ENCODE measurements at places on chromosomes 12 and 14.

- DNase-seq = no peak
Measured at GRCh38 chr12:109940339-109940923, 40.4 kb downstream of the TCHP start.

DNA sequence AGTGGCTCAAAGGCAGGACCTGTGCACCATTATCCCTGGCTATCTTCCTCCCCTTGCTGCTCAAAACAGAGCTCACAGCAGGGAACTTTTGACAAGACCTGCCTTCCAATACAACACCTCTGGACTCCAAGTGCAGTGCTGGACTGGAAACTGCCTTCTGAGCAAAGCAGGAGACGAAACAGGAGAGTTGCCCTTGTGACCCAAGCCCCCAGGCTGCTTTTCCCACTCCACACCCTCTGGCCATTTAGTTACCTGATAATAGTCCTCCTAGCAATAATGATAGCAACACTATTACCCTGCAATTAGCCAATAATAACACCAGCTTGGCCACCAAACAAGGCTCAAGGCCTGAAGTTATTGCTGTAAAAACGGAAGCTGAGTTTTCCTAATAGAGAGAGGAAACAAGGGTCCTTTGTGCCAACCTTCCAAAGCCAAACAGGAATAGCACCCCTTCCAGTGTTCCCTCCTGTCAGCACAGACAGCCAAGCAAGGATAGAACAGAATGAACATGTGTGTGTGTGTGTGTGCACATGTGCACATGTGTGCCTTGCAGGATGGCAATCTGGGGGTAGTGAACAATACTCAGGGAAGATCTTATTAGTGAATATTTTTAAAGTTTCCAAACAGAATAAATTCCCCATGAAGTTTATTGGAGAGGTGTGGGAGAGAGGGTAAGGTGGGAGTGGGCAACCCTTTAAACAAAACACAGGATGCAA is 9.2 kb upstream of the KRT73 start:
- no peak for DNase-seq

- DNase-seq = no peak
Measured at GRCh38 chr12:1502379-1502720, 92.0 kb downstream of the FBXL14 start.

GRCh38 chr12:102568276-102568675 is 87.9 kb upstream of the IGF1 start:
- no peak for DNase-seq

DNA sequence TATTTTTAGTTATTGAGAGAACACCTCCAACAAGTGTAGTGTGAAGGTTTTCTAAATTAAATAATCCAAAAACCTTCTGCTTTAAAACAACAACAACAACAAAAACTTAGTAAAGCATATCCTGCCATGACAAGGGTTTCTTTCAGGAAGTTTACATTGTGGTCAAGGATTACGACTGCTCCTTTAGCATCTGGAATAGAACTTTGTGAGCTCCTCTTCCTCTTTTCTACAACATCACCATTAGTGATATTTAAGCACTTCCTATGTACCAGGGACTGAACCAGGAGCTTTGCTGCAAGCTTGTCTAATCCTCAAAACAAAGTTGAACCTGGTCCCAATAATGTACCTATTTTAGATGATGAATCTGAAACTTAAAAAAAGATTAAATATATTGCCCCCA is 315.4 kb upstream of the KITLG start:
- DNase-seq = no peak

GRCh38 chr14:93643127-93643526 is 145.2 kb downstream of the PRIMA1 start:
- no peak for DNase-seq

DNA sequence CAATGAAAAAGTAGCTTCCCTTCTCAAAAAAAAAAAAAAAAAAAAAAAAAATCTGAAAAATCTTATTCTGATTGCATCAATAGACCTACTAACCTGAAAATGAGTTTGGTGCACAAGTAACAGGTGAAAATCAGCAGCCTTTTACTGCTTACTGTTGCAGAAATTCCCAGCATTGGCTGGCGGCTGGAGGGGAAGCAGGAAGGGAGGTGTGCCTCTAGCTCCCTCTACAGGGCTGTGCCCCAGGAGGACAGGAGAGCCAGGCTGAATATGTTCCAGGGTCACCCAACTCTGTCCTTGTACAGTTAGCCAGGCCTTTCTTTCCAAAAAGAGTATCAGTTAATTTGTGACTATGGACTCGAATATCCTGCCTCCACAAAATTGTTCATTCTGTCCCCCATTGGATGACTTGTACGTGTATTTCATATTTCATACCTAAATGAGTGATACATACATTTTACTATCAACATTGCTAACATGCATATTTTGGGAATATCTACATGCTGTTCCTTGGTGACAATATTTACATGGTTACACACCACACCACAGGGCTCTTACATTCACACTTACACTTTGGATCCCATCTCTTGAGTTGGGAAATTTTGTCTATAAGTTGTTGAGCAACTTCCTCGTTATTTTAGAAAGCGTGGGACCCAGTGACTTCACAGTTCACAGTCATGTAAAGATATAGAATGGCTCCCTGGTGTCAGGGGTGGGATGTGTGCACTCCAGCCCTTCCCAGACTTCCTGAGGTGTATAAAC is 124.8 kb downstream of the SAMD4A start:
- DNase-seq = peak; percentile 54

DNA sequence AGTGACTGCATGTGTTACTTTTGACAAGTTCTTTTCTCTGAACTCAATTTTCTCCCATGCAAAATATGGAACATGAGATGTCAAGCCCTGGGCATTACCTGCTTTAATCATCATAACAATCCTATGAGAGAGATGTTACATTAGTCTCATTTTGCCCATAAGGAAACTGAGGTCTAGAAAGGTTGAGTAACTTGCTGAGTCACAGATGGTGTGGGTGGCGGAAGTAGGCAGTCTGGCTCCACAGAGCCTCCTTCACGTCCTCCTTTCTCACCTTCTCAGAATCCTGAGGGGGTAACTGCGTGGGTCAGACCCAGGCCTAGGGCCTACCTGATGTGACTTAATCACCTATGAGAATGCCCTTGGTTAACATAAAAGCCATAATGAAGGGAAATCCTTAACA is 50.7 kb downstream of the TMTC1 start:
- DNase-seq = no peak

- DNase-seq = no peak
Measured at GRCh38 chr12:116919247-116919661, 8.5 kb downstream of the FBXW8 start.

GRCh38 chr12:95546491-95546813 is 4.8 kb downstream of the USP44 start:
- DNase-seq = no peak

- no peak for DNase-seq
Measured at GRCh38 chr14:57930241-57930975, 64.5 kb upstream of the SLC35F4 start.

DNA sequence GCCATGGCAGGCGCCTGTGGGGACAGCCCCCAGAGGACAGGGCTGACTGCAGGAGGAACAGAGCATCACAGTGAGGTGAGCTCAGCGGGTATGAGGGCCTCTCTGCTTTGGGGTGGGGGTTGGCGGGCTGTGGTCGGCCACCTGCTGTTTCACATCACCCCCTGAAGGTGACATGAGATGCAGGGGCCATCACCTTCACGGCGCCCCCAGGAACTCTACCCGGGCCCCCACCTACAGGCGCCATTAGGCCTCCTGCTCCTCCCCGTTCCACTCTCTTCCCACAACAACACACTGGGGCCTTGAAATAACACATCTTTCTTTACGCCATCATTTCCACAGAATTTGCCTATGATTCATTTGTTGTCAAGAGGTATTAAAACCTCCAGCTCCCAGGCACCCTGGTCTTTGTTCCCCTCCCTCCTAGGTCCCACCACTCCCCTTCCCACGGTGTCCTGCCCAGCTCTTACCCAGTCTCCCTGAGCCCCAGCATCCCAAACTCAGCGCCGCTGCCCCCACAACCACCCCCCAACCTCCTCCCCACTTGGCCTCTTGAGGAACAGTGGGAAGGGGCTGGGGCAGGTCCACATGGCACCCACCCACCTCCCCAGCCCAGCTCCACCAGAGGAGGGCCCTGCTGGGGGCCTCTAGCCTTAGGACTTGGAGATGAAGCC is 12.7 kb upstream of the HDAC7 start:
- no peak for DNase-seq

- no peak for DNase-seq
Measured at GRCh38 chr14:53355581-53356112, 202.5 kb upstream of the DDHD1 start.

GRCh38 chr14:96139169-96139568 is 65.5 kb upstream of the BDKRB2 start:
- DNase-seq = no peak

DNA sequence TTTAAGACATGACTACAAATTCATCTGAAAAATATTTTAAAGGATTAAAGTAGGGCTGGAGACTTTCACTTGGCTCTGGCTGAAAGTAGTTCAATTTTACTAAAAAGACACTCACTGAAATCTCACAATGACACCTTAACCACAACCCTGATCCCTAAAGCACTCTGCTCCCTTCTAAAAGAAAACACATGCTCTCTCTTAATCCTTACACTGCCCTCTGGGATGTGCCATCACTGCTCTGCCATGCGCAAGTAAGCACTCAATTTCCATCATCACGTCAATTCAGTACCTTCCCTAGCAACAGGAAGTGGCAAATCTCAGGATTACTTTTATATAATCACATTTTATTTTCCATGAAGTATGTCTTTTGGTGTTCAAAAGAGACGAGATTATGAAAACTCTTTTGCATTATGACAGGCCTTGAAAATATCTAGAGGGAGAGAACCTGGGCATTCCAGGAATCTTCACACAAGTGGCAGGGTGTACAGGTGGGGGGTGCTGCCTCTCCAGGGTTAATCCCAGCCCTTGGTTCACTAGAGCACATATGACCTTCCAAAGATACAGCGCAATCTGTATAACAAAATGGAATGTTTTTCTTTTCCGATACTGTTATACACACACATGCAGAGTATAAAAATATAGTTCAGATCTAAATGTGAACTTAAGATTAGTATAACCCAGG is 7.3 kb downstream of the ATG14 start:
- DNase-seq = no peak

DNA sequence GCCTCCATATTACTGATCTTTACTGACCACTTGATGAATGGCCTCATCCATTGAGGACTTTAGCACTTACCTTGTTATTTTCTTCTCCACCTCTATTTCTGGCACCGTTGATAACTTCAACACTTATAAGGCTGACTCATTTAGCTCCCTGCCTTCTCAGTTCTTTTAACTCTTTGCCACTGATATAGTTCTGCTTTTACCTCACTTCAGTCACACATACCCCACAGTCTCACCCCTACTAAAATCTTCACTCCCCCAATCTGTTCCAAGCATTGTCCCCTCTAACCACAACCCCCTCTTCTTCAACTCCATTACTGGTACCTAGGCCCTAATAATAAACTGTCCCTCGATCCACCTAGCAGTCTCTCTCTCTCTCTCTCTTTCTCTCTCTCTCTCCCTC is 141.0 kb downstream of the PAH start:
- DNase-seq = no peak

DNA sequence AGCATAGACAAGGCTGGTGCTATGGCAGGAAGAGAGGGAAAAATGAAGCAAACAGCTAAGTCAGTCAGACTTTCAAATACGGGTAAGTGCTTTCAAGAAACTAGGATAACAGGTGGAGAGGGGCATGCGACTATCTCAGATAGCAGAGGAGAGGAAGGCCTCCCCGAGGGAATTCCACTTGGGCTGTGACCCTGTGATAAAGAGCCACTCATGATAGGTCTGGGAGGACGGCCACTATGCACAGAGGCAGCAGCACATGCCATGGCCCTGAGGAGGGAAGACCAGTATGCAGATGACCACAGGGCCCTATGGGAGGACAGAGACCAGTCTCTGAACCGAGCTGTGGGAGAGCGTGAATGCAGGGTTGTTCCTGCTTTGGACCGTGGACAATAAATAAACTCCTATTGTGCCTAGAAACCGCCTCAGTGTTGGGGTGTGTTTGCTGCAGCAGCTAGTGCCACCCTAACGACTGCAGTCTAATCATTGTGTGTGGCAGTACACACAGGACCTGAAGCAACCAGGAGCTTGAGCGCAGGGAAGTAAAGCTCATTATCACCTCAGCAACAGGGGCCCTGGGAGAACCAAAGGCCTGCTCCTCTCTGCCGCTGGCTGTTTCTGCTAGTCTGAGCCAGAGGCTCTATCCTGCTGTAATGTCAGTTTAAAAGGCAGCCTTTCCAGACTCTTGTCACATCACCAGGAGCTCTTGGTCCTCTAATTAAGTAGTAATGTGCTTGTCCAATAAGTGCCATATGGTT is 119.1 kb downstream of the CACNA1C start:
- DNase-seq = no peak

- DNase-seq = no peak
Measured at GRCh38 chr12:58313091-58313855, 371.9 kb downstream of the ATP23 start.

DNA sequence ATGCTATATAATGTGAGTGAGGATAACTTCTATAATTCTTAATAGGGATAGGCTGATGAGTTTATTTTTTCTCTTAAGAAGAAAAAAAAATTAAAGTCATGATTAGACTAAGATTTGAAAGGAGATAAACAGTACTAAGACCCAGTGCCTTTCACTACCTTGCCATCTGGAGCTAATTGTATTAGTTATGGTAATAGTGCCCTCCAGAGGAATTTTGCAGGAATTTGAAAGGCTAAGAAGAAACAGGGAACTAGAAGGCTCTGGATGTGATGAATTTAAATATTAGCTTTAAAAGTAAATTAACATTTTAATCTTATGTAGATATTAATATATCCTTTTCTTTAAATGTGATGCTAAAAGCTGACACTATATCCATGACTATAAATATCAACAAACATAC is 36.6 kb upstream of the PIK3C2G start:
- DNase-seq = peak; percentile 22

DNA sequence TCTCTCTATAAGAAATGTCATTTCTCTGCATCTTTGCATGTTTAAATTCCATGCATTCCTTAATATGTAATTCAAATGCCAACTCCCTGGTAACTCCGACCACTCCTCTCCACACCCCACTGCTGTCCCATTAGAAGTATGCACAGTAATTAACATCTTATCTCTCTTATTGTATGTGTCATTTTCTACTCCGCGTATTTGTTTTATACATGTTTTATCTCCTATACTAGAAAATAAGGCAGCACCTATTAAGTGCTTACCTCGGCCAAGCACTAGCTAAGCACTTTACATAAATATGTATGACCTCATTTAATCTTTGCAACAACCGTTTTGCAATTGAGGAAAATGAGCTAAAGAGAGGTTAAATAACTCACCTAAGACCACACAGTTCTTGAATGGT is 469.8 kb downstream of the BCAT1 start:
- DNase-seq = no peak

DNA sequence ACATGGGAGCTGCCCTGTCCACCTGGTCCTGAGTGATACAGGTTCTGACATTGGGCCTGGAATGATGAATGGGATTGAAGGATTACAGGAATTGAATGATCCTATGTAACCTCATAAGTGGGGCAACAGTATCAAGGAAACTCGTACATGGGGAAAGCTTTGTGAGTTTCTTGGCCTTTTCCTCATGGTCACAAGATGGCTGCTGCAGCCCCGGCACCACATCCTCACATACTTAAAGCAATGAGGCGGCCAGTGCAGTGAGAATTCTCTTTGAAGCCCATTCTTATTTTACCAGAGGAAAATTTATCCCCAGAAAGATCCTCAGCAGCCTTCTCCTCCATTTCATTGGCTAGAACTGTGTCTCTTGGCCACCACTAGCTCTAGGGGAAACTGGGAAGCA is 91.9 kb downstream of the AACS start:
- no peak for DNase-seq

Data from NCI-H1930 (cell line).